ENCODE measurements at places on chromosomes 7 and 10.

GRCh38 chr7:41655426-41655825 lies 47.5 kb downstream of the INHBA start:
- DNase-seq = peak; percentile 28

- no peak for DNase-seq
Observed at GRCh38 chr7:149813254-149814035, 24.7 kb upstream of the ZNF862 start.

DNA sequence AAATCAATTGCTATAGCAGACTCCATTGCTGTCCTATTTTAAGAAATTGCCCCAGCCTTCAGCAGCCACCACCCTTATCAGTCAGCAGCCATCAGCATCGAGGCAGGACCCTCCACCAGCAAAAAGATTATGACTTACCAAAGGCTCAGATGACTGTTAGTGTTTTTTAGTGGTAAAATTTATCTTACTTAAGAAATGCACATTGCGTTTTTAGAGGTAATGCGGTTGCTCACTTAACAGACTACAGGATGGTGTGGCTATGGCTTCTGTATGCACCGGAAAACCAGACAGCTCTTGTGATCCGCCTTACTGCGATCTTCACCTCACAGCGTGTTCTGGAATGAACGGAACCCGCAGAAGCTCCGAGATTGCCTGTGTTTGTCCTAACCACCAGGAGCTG lies 58.1 kb downstream of the WDR37 start:
- DNase-seq = no peak

GRCh38 chr10:4839353-4839752 lies 13.3 kb downstream of the AKR1E2 start:
- DNase-seq = no peak
